ENCODE measurements at places on chromosomes 2 and 18. TPM values are rescaled to one million over a fixed set of nuclear protein-coding genes. Genes with fewer than 3 reads are reported as not detected.

The EPHA4 gene
- total RNA-seq = 86.5 TPM

The USP37 gene
- total RNA-seq = 20.2 TPM

The TSN gene
- 49.1 TPM for total RNA-seq

The CROCC2 gene
- not detected for total RNA-seq

The BCL11A gene
- 2.3 TPM for total RNA-seq

The CAPG gene
- total RNA-seq = 23.3 TPM

The PPP1R7 gene
- 38.2 TPM for total RNA-seq

The ATOH8 gene
- not detected for total RNA-seq

The MREG gene
- total RNA-seq = 1.8 TPM

The SP140L gene
- total RNA-seq = 55.3 TPM

The FBXO41 gene
- 14.0 TPM for total RNA-seq

The PAIP2B gene
- 2.3 TPM for total RNA-seq

The VPS54 gene
- 10.8 TPM for total RNA-seq
